ENCODE measurements at places on chromosomes 7 and 10.

DNA sequence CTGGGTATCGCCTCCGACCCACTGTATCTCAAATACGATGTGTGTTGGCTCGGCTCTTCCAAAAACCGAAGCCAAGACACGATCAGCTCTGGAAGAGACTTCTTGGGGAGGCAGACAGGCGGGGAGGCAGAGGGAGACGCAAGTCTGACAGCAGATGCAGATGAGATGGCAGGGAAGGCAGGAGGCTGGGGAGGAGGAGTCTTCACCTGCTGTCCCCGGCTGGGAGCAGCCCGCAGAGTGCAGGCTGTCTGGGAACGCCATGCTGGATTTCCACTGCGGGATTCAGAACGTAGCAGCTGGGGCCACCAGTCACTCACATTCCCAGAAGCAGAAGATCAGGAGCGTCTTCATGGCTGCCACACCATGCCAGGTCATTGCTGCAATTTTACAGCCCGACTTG lies 29.4 kb downstream of the CTBP2 start:
- no peak for DNase-seq

DNA sequence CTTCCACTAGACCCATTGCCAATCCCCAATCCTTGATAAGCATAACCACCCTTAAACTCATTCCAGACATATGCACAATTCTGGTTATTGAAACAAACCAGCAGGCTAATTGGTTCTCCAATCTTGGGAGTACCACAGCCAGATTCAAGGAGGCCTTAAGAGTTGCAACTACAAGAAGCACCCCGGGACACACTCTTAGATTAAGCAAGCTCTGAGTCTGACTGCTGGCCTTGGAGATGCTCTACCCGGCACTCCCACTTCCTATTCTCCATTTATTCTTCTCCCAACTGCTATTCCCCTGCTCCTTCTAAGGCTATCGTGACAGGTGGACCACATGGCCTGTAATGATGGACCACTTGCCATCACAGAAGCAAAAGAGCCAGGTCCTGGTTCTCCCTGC lies 40.3 kb downstream of the CYTH3 start:
- no peak for DNase-seq

DNA sequence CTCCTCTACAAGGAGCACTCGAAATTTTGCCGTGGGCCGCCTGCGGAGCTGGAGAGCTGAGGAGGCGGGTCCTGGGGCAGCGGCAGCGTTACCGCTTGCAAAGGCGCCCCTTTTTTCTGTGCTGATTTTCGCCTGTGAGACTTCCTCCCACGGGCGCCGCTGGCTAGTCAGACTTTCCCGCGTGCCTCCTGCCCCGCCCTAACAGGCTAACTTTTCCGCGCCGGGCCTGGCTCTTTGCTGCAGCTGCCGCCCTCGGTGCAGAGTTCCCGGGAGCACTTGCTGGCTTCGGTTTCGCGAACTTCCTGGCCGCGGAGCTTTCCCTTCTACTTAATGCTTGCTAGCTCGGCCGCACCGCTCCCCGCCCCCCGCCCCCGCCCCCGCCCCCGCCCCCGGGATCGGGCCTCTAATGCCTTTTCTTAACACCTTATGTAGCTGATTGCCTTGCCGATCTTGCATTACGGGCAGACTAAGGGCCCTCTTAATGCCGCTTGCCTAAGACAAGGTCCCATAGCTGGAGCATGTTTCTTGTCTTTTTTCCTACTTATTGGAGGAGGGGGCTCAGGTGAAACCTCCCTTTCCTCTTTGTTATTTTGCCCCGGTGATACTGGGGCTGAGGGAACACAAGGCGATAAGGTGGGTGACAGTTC lies 37.9 kb upstream of the RASGEF1A start:
- peak; percentile 59 for DNase-seq

DNA sequence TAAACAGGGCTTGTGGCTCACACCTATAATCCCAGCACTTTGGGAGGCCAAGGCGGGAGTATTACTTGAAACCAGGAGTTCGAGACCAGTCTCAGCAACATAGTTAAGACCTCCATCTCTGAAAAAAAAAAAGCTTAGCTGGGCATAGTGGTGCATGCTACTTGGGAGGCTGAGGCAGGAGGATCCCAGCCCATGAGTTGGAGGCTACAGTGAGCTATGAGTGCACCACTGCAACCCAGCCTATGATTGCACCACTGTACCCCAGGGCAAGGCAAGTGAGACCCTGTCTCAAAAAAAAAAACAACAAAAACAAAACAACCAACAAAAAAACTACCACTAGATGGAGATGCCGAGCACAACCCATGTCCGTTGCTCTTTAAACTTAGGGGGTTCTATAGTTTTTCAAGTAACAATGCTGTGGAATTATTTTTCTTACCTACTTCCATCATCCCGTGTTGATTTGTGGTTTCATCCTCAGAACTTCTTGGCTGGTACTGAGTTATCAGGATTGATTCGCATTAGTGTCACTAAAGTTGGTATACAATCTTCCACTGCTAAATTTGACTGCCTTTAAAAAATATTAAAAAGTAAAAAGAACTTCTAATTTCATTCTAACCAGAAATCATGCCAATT lies 12.2 kb upstream of the REPIN1 start:
- DNase-seq = no peak

GRCh38 chr7:135150072-135150782 lies 2.4 kb downstream of the TMEM140 start:
- no peak for DNase-seq

DNA sequence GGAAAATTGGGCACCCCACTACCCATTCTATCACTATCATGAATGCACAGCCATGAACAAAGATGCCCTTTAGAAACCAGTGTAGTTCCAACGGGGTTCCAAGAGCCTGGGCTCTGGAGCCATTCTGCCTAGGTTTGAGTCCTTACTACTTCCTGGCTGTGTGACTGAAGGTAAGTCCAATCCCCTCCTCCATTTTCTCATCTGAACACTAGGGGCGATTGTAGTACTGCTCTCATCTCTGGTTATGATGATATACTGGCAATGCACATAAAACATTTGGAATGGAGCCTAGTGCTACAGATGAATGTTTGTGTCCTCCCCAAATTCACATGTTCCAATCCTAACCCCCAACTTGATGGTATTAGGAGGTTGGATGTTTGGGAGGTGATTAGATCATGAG lies 28.1 kb upstream of the CDH23 start:
- no peak for DNase-seq
